AG04450 (cell line): ENCODE measurements at places on chromosomes 2 and 18.

DNA sequence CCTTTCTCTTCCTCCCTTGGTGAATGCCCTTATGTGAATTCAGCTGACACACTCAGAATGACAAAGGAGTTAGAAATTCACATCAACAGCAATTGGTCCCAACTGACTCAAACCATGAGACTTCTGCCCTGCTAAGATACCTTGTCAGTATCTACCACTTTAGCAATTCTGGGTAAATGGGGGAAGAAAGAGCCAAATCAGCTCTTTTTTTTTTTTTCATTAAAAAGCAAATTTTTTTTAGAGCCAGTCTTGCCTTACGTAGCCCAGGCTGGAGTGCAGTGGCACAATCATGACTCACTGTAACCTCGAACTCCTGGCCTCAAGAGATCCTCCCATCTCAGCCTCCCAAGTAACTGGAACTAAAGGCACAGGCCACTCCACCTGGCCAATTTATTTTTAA, 1.7 kb upstream of the PPP4R1 start:
- DNase-seq: no peak

GRCh38 chr2:159366538-159366937, 80.0 kb upstream of the WDSUB1 start:
- DNase-seq: no peak

DNA sequence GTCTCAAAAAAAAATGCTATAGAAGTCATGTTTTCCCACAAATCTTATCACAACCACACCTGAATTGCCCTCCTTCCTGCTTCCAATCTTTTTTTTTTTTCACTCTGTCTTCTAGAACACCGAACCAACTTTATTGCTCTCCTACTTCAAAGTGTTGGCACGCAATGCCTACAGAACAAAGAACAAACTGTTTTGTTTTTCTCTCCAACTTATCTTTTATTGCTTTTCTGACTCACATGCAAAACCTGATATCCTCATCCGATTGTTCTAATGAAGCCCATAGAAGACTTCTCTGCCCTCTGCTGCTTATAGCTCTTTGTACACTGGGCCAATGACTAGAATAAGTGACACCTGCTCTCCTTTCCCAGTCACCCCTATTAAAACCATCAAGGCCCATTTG, 602.8 kb downstream of the EPHA4 start:
- DNase-seq: no peak

DNA sequence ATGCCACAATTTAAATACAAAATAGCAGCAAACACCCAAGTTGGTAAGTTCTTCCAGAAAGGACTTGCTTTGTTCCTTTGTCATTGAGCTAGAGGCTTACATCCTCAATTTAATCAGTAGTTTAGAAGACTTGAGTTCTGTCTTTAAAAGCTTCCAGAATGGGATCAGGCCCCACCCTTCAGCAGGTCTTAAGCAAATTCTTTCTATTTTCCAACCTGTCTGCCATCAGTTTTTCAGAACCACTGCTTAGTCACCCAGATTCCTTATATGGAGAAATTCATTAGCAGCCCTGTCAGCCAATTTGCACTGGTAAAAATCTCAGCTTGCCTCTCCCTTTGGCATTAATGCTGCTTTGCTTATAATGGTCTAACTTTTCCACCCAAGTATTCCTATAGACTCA, 263.6 kb upstream of the HNMT start:
- DNase-seq: no peak

DNA sequence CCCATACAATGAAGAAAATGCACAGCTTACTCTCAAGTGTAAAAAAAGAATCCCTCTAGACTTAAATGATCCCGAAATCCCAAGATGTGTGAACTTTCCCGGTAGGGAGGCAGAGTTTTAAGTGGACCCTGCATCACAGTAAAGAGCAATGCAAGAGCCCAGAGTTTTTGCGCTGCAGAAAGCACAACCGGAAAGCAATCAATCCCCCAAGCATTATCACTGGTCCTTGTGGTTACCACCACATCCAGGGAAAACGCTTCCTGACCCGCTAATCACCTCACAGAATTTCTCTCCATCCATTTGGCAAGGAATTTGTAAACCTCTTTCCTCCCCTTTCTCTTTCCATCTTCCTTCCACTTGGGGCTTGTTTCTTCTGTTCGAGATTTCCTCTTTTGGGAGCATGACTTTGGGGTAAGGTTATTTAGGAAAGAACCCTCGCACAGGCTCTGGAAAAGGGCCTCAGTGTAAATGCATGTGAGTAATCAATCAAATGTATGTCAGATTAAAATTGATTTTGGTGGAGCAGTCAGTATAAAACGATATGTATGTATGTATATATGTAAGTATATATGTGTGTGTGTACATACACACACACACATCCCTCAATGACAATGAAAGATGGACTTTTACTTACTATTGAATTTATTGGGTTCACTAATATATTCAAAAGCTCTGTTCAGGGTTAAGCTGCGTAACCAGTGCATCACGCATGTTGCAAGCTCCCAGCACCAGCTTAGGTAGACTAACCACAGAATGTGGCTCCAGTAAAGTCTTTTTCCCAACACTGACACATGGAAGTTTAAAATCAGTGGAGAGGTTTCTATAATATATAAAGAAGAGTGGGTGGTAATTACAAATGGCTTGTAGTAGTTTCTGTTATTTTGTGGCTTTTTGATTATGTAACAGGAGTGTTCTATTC, 1.6 kb downstream of the PLCL1 start:
- no peak for DNase-seq

- DNase-seq: no peak
Measured at GRCh38 chr2:23606196-23606595, 221.2 kb downstream of the KLHL29 start.

- no peak for DNase-seq
Measured at GRCh38 chr2:96760986-96761832, 507 bp downstream of the CNNM4 start.

DNA sequence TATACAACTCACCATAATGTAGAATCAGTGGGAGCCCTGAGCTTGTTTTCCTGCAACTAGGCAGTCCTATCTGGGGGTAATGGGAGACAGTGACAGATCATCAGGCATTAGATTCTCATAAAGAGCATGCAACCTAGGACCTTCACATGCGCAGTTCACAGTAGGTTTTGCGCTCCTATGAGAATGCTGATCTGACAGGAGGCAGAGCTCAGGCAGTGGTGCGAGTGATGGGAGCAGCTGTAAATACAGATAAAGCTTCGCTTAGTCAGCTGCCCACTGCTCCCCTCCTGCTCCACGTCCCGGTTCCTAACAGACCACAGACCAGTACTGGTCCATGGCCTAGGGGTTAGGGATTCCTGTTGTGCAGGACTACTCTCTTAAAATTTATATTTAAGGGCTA, 255.3 kb upstream of the POU3F3 start:
- DNase-seq: no peak

DNA sequence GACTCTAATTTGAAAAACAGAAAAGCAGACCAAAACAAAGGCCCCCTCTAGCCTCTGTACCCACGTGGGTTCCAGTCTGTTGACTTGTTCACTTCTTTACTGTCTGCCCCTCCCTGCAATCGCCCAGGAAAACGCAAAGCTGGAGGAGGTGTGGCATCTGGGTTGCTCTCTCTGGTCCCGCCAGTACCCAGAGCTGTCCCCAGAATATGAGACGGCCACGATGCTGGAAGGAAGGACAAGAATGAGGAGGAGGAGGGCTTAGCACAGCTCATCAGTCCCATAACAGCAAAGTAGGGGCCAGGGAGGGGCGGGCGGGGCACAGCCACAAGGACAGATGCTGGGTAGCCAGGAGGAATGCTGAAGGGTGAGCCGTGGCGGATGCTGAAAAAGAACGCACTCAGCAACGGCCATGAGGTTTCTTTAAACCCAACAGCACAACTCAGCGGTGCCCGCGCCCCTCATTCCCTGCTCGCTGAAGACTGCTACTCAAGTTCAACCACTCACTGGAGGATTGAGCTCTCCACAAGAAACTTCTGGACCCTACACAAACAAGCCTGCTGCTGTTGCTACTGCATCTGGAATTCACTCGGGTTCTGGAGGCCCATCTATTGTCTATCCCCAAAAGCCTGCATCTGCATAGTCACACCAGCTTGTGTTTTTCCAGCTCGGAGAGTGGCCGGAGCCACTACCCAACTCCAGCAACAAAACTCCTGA, 187.7 kb downstream of the HDAC4 start:
- DNase-seq: no peak

DNA sequence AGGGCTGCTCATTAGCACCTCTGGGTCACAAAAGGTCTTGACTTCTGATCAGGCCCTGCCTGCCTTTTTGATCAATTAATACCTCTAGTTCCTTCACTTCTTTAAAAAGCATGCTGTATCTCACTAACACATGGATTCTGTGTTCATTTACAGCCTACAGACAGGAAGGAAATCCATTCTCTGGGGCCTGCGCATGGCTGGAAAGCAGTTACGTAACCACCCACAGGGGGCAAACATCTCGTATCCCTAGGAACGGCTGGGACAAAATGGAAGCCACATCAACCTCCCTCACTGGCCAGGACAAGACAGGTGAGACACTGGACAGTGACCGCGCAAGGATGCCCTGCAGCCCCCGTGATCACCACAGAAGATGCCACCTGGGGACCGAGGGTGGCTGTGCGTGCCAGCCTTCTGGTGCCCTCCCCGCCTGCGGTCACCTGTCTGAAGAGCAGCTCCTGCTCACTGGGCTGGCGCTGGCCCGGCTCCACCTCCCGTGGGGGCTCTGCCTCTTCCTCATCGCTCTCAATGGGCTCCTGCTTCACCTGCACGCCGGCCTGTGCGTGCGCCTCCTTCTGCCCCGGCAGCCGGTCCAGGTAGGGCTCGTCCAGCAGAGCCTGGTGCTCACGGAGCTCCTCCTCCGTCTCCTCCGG, 266.9 kb downstream of the TWIST2 start:
- DNase-seq: no peak

- no peak for DNase-seq
Measured at GRCh38 chr2:24454294-24454693, 36.8 kb upstream of the NCOA1 start.

GRCh38 chr18:72674710-72675109, 130.6 kb upstream of the CBLN2 start:
- no peak for DNase-seq

- no peak for DNase-seq
Measured at GRCh38 chr2:106307860-106308259, 113.8 kb upstream of the UXS1 start.

GRCh38 chr2:176148751-176149421, 2.5 kb upstream of the HOXD4 start:
- no peak for DNase-seq

DNA sequence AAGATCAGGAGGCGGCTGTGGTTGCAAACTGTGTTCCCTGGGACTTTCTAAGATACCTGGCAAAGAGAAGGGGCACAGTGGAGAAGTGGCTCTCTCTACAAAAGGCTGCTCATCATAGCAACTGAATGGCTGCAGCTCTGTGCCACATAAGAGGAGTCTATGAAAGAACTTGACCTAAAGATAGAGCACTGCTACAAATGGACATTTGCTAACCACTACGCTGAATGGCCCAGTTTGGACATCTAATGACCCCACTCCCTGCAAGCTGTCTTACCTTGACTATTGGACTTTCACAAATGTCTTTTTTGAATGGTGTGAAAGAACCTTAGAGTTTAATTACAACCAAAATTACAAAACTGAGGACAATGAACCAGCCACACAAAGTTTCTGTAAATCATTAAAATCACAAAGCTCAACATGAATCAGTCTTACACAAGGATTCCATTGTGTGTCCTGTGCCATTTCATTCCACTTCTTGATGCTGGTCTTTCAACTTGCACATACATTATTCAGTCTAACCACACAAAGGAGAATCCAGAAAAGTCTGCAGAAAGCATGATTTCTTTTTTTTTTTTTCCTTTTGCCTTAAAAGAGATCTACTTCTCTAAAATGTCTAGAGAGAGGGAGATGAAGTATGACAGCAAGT, 154.0 kb downstream of the LAMA1 start:
- DNase-seq: no peak

- DNase-seq: no peak
Measured at GRCh38 chr18:10386956-10387355, 67.5 kb upstream of the APCDD1 start.

GRCh38 chr2:181947273-181947672, 38.4 kb upstream of the PPP1R1C start:
- no peak for DNase-seq

GRCh38 chr2:65030476-65031332, 25.5 kb upstream of the CEP68 start:
- no peak for DNase-seq

GRCh38 chr2:8202132-8202531, 479.7 kb upstream of the ID2 start:
- DNase-seq: no peak

DNA sequence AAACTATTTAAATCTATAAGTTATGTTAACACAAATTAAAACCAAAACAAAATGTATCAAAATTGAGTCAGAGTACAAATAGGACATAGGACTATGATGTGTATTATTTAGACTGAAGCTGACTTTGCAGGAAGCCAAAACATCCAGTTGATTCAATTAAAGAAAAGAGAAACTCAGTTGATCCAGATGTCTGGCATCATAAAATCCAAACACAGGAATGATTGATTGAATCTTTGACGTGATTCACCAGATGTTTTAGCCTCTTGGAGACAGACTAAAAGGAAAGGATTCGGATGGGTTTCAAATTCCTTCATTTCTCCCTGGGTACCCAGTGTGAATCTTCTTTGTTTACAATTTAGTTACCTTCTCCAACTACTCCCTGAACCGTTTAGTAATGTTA, 272.9 kb downstream of the IRS1 start:
- DNase-seq: no peak

- no peak for DNase-seq
Measured at GRCh38 chr18:905948-906415, 1.3 kb downstream of the ADCYAP1 start.

DNA sequence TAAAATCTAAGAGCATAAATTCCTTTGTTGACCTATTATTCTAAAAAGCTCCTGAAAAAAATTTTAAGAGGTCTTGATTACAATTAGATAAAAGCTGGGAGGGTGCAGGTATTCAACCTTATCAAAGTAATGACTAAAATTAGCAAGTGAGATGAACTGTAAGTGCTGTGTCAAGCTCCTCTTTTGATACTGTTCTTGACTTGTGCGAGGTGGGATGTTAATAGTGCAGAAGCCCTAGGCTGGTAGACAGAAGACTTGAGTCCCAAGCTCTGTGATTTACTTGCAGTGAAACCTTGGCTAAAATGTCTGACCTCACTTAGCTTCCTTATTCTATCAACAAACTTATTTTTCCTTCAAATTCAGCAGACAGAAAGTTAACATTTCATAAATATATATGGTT, 637.5 kb downstream of the DSC3 start:
- no peak for DNase-seq

- DNase-seq: peak; percentile 54
Measured at GRCh38 chr2:181810823-181811695, 80.5 kb upstream of the ITPRID2 start.
